Kidney (tissue), 22 donors: ENCODE measurements at places on chromosomes 12 and 14. TPM values are rescaled to one million over a fixed set of nuclear protein-coding genes. Genes with fewer than 3 reads are reported as not detected.

Gene CRIP1
- 272 TPM for polyA plus RNA-seq

Gene PTPRO
- polyA plus RNA-seq = 44.0 TPM

Gene NEUROD4
- not detected for polyA plus RNA-seq

Gene EPYC
- polyA plus RNA-seq = not detected

Gene SSTR1
- polyA plus RNA-seq = 1.3 TPM

Gene SMOC1
- 1.2 TPM for polyA plus RNA-seq

Gene IGF1
- 0.71 TPM for polyA plus RNA-seq

Gene VRTN
- polyA plus RNA-seq = not detected

Gene RNASE4
- polyA plus RNA-seq = 40.4 TPM
